ENCODE measurements at places on chromosomes 4 and X.

DNA sequence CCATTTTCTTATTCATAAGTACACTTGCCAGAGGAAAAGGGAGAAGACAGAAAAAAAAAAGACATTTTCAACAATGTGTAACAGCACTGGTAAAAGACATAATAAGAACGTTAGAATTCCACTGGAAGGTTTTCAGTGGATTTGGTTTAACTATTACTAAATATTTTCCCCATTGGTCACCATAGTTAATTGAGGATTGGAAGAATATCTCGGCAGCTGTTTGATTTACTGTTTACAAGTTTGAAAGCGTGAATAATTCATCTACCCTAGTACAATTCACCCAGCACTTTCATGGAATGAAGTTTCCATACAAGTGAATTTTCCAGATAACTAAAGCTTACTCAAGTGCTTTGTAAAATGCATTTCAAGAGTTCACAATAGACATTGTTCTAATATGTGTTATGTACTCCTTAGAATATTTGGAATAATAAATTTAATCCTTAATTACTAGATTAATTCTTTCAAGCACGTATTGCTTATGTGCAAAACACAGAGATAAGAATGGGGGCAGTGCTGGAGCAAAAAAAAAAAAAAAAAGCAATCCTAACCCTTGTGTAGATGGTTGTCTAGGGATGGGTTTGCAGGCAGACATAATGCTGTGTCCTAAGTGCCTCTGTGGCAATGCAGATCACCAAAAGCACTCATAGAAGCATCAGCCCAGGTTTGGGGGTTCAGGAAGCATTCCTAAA, 57.1 kb downstream of the ENPEP start:
- no peak for DNase-seq

- no peak for DNase-seq
These were observed 255.5 kb upstream of the PITX2 start for GRCh38 chr4:110878413-110878812.

GRCh38 chrX:112642349-112642748, 37.4 kb downstream of the LHFPL1 start:
- DNase-seq: no peak

GRCh38 chr4:169927280-169927679, 98.9 kb downstream of the MFAP3L start:
- no peak for DNase-seq

GRCh38 chrX:46279925-46280313, 265.3 kb downstream of the ZNF674 start:
- no peak for DNase-seq

All from stimulated activated CD8-positive, alpha-beta memory T cell treated with anti-CD3 and anti-CD28 coated beads, Interleukin-15, amount 100 ng/mL, for 24 hours (primary cell).